ENCODE measurements at places on chromosomes 4 and X.

DNA sequence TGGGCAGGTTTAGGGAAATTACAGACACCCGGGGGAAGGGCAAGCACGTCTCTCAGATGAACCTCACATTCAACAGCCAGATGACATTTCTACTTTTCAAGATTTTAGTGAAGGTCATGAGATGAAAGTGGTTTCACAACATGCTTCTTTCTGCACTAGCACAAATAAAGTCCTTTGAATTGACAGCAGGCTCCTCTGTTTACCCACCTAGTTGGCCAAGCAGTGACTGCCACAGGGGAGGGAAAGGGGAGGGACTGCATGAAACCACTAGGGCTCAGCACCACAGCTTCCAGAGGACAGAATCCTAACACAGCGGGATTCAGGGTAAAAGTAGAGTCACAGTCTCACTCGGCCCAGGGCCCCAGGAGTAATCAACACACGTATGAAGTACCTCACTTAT is 6.2 kb downstream of the RAB40A start:
- no peak for DNase-seq

- no peak for DNase-seq
These were observed 35.5 kb downstream of the PLAC1 start for GRCh38 chrX:134622813-134623185.

DNA sequence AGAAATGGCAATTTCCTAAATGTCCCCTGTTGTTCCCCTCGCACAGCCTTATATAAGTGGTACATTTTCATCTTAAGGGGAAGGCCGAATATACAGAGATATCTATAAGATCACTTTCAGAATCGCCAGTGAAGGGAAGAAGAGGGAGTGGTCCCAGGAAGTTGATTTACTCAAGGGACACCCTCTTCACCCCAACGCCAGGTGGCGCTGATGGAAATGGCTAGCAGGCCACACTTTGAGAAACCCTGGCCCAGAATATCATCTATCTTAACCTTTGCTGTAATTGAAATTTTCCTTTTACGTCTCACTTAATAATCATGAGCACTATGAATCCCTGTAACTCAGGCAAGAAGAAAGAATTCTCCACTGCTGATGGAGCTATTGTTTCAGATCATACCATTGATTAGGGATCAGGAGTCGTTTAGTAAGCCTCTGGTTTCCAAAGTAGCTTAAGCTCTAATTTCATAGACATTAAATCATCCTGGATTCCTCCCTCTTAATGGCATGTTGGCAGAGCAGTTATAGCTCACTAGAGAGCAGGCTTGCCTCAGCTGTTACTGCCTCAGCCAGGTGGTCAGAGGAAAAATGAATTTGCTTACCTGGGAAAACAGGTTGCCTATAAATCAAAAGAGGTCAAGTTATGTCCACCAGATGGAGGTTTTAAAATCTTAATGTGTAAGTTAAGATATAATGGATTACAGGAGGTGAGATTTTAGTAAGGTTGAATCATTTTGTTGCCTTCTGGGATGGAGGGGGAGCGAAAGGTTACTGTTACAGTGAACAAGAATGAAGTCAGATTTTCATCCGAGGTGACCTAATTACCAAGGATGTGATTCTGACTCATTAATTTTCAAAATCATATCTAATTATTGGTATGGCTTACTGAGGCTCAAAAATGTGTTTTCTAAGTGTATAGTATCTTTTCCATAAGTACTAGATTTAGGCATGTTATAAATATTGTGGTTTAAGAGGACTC is 941.2 kb upstream of the TENM3 start:
- DNase-seq, result peak; percentile 21

- DNase-seq, result no peak
These were observed 9.3 kb downstream of the C4orf54 start for GRCh38 chr4:99648321-99648720.

DNA sequence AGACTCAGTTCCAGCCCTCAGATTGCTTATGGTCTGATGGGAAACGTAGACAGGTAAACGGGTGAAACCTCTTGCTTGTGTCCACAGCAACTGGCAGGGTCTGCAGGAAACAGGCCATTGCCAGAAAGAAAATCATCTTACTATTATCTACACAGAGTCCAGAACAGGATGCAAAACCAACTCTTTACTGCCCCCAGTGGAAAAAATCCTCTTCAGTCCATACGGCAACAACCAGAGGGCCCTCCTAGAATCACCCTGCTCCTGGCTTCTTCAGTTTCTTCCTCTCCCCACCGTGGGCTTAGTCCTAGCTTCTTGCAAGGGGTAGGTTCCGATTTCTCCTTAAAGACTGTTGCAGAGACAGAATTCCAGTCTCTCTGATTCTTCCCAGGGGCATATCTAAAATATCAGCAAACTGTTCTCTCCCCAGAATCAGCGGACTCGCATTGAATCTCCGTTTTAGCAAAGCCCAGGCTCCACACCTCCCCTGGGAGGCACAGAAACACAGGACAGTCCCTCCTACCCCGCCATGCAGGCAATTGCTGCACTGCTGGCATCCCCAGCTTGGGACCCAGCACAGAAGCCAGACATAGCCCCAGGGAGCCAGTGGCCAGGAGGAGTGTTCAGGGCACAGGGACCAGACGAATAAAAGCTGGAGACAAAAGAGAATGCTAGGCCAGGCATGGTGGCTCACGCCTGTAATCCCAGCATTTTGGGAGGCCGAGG is 41.0 kb upstream of the SH3RF1 start:
- DNase-seq, result peak; percentile 58

DNA sequence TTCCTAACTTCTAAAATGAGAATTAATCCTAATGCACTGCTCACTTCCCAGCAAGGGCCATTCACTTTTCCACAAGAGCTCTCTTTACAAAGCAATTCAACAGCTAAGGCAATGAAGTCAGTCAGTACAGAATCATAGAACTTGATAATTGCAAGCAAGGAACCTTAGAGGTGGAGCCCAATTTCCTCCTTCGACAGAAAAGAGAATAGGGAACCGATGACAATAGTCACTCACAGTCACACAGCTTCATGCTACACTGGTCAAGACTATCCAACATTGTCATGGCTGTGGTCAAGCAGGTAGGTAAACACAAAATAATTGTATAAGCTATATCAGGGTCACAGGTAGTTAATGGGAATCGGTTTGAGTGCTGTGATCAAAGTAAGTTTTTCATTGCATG is 90.0 kb downstream of the ELOVL6 start:
- DNase-seq, result peak; percentile 24

- no peak for DNase-seq
These were observed 13.2 kb downstream of the PRDM8 start for GRCh38 chr4:80210549-80210948.

DNA sequence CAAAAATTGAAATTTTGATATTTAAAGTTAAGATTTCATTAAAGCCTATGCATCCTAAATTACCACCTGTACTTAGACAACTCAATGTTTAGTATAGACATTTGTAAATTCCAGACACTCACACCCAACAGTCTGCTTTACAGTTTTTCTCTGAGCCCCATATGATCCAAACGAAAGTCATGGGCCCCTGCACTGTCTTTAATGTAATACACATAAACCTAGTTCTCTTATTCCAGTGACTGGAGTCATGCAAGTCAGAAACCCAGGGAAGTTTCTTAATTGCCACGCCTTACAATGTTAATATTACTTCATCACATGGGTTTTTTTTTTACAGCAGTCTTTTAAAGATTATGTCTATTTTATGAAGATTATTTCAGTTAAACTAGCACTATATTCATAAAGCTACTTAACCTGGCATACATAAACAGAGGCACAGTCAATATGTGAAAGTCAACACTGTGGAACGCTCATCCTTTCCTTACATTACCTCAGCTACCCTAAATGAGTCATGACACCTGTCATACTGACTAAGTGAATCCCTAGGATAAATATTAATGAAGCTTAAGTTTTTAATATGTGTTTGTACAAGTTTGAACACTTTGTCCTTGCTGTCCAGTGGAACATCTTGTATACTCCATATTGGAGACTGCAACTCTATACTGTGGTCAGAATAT is 67.7 kb upstream of the H2AZ1 start:
- DNase-seq, result no peak

- DNase-seq, result peak; percentile 42
These were observed 138.0 kb downstream of the RBMX2 start for GRCh38 chrX:130539721-130540321.

- no peak for DNase-seq
These were observed 192.8 kb downstream of the TBX22 start for GRCh38 chrX:80207327-80207726.

Data from GM13976 (cell line).